ENCODE measurements at places on chromosomes 1 and 21.
A peak's percentile ranks its signal among the peaks of the same experiment; 100 is the strongest.

DNA sequence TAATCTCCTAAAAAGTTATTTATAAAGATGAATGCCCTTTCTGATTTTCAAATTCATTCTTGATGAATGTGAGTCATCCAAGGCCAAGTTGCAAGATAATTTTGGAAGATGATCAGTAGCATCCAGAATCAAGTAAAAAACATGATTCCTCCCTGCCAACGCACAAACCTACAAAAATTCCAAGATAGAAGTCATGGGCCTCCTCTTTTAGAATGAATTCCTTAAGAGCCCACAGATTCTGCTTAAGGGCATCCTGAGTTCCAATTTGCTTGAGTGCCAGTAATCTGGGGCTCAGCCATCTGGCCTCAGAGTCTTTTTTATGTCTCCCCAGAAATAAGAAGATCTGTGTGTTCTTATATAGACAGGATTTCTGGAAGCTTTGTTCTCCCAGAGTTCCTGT lies 23.2 kb upstream of the SPATA6 start:
- DNase-seq: no peak

DNA sequence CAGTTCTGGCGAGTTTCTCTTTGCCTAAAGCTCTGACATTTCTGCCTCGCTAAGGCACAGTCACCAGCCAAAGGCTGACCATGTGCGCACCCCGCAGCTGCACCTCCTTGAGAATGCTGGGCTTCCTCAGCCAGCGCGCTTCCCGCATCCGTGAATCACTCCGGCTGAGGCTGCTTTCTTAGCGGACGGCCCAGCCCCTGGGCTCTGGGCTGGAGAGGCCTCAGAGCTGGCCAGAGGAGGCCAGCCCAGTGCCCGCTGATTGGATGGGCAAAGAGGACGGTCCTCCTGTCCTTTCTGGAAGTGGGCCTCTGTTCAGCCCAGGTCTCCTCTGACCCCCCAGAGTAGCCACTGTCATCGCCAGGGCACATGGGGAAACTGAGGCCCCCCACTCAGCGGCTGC lies 56.1 kb downstream of the PRDM16 start:
- no peak for DNase-seq

GRCh38 chr1:154182344-154183045 lies 9.4 kb downstream of the TPM3 start:
- peak; percentile 30 for DNase-seq

DNA sequence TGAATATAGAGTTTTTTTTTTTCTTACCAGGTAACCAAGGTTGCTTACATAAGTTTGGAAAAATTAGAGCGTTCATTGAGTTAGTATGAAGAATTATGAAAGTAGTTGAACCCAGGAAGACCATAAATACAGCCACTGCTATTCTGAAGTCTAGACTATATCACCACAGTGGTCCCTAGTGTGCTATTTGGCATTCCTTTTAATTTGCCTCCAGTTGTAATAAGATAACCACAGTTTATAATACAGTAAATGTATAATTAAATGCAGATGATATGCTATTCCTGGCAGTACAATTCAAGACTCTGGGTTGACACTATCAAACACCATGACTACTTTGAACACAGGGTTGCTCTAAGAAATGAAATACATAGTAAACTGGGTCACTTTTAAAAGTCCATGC lies 270.5 kb downstream of the BRINP2 start:
- DNase-seq: no peak

Measured in GOT3 (cell line).